ENCODE measurements at places on chromosomes 11 and 22.

DNA sequence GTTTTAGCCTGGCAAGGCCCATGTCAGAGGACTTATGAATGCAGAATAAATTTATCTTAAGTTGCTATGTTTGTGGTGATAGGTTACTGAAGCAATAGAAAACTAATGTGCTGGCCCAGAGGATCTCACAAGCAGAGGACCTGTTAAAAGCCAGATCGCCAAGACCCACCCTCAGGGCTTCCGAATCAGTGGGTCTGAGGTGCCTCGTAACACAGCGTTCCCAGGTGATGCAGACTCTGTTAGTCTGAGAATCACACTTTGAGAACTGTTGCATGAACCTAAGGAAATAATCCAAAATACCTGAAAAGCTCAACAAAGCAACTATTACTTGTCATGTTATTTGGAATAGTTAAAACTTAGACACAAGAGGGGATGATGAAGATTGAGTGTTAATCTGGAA lies 6.7 kb upstream of the SCARF2 start:
- H3K27me3 ChIP-seq = no peaks in the 10 kb centered on the region
- no peaks in the 10 kb centered on the region for H3K4me1 ChIP-seq
- DNase-seq = no peak
- no peak overlapping the region for H3K4me3 ChIP-seq
- no peak overlapping the region for H3K27ac ChIP-seq

- peak; percentile 34 for DNase-seq
- H3K27ac ChIP-seq = peak overlapping the region; percentile 44
- H3K36me3 ChIP-seq = peaks cover 41% of the 10 kb centered on the region
- H3K4me3 ChIP-seq = no peak overlapping the region
- H3K27me3 ChIP-seq = no peaks in the 10 kb centered on the region
These were observed 21.8 kb upstream of the RRM1 start for GRCh38 chr11:4072668-4073285.

- H3K4me1 ChIP-seq = no peaks in the 10 kb centered on the region
- no peak overlapping the region for H3K4me3 ChIP-seq
- no peaks in the 10 kb centered on the region for H3K27me3 ChIP-seq
- peaks cover 4% of the 10 kb centered on the region for H3K36me3 ChIP-seq
These were observed 22.1 kb upstream of the UCP3 start for GRCh38 chr11:74030723-74031676.

DNA sequence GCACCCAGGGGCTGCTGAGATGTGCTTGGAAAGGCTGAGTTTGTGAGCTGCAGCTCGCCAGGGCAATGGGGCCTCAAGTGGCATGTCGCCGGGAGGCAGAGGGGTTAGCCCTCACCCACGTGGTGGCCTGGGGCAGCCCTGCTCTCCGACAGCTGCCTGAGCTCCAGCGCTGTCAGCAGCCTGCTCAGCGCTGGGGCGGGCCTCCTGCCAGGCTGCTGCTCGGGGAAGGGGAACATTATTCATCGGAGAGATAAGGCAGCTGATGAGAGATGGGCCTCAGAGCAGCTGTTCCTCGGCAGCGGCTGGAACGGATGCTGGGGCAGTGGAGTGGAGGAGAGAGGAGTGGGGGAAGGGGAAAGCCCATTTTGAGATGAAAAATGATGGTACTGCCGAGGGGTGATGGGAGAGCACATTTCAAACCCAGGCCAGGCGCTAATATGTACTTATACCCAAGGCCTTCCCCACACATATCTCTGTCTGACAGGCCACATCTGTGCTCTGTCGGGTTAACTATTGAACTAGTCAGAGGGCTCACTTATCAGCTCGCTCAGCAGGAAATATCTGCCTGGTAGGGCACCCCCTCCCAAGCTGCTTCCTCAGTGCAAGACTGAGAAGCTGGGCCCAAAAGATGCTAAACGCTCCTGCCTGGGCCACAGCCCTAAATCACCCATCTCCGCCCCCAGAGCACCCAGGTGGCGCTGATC lies 79.5 kb downstream of the TIMP3 start:
- peak overlapping the region; percentile 28 for H3K4me3 ChIP-seq
- no peaks in the 10 kb centered on the region for H3K36me3 ChIP-seq
- no peak overlapping the region for H3K27ac ChIP-seq
- H3K4me1 ChIP-seq = peaks cover 2% of the 10 kb centered on the region

DNA sequence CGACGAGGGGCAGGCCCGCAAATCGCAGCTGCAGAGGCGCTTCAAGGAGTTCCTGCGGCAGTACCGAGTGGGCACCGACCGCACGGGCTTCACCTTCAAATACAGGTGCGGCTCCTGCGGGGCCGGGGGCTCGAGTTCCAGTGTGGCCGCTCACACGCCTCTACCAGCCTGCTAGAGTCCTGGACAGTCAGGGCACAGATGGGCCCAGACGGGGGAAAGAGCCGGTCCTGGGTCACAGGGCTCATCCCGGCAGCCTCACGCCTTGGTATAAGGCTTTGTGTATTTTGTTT lies 506 bp downstream of the MCM5 start:
- no peaks in the 10 kb centered on the region for H3K4me1 ChIP-seq
- no peaks in the 10 kb centered on the region for H3K27me3 ChIP-seq
- H3K27ac ChIP-seq = peak overlapping the region; percentile 32
- no peak for DNase-seq
- peak overlapping the region; percentile 100 for H3K4me3 ChIP-seq
- peaks cover 24% of the 10 kb centered on the region for H3K36me3 ChIP-seq

GRCh38 chr22:21659864-21660525 lies 5.8 kb upstream of the PPIL2 start:
- DNase-seq = no peak
- H3K4me1 ChIP-seq = peaks cover 21% of the 10 kb centered on the region
- no peak overlapping the region for H3K27ac ChIP-seq
- H3K27me3 ChIP-seq = no peaks in the 10 kb centered on the region
- H3K4me3 ChIP-seq = no peak overlapping the region

- no peak for DNase-seq
- no peaks in the 10 kb centered on the region for H3K36me3 ChIP-seq
- no peak overlapping the region for H3K4me3 ChIP-seq
These were observed 740.9 kb downstream of the METTL15 start for GRCh38 chr11:28849053-28849452.

DNA sequence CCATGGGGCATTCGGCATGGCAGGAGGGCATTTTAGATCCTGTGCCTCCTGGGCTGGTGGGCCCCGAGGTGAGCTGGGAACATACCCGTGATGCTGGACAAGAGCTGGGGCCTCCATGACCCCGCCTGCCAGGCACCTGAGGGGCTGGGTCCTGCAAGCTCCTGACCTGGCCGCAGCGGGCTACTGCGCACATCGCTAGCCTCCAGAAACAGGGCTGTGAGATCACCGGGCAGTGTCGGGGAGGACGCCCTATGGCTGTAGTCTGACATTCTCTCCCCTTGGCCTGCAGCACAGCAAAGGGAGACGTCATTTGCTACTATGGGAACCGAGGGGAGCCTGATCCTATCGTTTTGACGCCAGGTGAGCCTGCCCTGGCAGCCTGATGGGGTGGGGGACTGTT lies 24.4 kb upstream of the DGCR8 start:
- no peaks in the 10 kb centered on the region for H3K27me3 ChIP-seq
- H3K4me3 ChIP-seq = no peak overlapping the region
- peaks cover 6% of the 10 kb centered on the region for H3K36me3 ChIP-seq
- H3K4me1 ChIP-seq = no peaks in the 10 kb centered on the region
- DNase-seq = no peak

DNA sequence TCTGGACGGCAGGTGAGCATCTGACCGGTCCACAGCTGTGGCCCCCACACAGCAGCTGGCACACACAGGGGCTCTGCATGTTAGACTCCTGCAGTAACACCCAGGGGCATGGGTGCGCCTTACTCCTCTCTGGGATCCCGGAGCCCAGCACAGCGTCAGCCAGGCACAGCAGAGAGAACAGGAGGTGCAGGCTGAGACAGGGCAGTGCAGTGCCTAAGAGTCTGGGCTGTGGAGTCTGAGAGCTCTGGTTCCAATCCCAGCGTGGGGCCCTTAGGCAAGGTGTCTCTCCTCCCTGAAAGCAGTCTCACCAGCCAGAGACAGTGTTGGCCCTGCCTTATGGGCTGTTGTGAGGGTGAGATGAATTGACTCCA lies 2.3 kb downstream of the NUDT8 start:
- no peak for DNase-seq
- no peak overlapping the region for H3K27ac ChIP-seq
- no peaks in the 10 kb centered on the region for H3K27me3 ChIP-seq
- no peaks in the 10 kb centered on the region for H3K36me3 ChIP-seq

- peak overlapping the region; percentile 78 for H3K27ac ChIP-seq
- H3K27me3 ChIP-seq = no peaks in the 10 kb centered on the region
- H3K36me3 ChIP-seq = peaks cover 20% of the 10 kb centered on the region
- DNase-seq = peak; percentile 89
- H3K4me3 ChIP-seq = no peak overlapping the region
These were observed 22.2 kb upstream of the NAP1L4 start for GRCh38 chr11:3014057-3014938.
